ENCODE measurements at places on chromosomes 12 and 14.

DNA sequence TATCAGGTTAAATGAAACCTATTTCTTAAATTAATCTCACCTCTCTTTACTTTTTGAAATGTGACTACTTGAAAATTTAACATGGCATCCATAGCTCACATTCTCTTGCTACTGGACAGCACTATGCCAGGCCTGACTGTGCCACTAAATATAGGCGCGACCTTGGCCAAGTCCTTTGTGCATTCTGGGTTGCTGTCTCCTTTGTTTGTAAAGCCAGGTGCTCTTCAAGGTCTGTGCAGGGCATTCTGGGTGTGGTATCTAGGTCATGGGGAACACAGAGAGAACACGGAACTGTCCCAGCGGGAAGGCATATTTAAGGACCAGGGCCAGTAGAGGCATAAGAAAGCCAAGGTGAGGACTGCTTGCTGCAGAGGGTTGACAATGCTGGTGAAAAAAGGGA, 121.2 kb downstream of the ZNF664 start:
- no peak for DNase-seq

DNA sequence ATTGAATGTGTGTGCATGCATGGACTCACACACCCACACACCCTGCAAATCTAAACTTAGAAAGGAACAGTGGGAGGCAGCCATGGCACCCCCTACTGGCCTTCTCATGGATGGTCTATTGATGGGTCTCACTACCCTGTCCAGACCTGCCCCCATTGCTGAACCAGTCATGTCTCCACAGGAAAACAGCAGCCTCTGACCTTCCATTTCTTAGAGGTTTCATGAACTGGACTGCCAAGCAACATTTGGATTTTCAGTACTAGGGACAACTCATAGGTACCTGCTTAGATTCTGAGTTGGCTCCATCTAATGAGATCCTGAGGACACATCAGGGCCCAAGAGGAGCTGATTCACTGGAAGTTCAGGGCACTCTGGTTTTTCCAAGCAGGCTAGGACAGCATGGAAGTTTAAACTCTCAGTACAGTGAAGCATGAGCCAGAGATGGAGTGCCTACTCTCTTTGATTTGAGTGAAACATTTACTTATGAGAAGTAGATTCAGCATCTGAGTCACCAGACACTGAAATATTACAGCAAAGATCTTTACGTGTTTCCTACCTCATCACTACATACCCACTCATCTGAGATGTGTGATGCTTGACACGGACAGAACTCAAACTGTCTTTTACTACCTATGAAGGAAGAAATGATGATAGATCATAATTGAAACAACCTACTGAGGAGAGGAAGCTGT, 98.9 kb upstream of the PLEKHG7 start:
- no peak for DNase-seq

- DNase-seq, result peak; percentile 50
Observed at GRCh38 chr12:124509676-124510300, 57.6 kb downstream of the NCOR2 start.

- DNase-seq, result no peak
Observed at GRCh38 chr12:102169922-102170621, 27.6 kb downstream of the PMCH start.

DNA sequence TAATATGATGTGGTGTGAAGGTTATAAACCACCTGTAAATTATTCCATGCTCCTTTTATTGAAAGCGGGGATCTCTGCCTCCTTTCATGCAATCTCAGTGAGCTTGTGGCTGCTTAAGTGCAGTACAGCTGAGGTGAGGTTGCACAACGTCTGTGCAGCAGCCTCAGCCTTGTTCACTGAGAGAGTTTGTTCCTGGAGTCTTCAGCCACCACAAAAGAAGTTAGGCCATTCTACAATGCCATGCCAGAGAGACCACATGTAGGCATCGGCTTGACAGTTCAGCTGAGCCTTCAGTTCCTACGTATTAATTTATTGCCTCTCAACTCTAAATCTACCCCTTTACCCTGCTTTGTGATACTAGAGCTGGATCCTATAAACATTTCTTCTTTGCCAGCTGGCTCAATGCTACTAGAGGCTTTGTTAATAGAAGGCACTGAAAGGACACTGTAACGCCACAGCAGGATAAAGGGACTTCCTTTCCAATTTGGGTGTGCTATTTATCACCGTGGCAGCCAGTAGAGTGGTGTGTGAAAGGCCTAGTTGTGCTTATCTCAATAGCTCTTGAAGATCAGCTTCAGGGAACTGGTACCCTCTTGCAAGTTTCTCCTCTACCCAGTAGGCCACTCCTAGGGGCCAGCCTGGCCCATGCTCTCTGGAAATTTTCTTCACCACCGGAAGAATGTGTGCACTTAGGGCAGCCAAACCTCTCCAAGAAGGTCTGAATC, 337.7 kb downstream of the IPO8 start:
- DNase-seq, result no peak

- DNase-seq, result no peak
Observed at GRCh38 chr12:101951002-101951670, 73.8 kb downstream of the DRAM1 start.

- DNase-seq, result no peak
Observed at GRCh38 chr12:66060163-66060907, 70.2 kb downstream of the LLPH start.
